ENCODE measurements at places on chromosomes 3 and 15.

DNA sequence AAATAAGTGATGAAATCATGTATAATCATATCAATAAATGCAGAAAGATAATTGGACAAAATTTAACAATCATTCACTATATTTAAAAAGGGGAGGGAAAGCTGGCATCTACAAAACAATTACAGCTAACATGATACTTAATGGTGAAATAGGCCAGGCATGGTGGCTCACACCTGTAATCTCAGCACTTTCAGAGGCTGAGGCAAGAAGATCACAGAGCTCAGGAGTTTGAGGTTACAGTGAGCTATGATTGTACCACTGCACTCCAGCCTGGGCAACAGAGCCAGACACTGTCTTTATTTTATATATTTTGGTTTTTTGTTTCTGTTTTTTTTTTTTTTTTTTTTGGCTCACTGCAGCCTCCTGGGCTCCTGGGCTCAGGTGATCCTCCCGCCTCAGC lies 12.1 kb downstream of the EDC3 start:
- no peak for DNase-seq

DNA sequence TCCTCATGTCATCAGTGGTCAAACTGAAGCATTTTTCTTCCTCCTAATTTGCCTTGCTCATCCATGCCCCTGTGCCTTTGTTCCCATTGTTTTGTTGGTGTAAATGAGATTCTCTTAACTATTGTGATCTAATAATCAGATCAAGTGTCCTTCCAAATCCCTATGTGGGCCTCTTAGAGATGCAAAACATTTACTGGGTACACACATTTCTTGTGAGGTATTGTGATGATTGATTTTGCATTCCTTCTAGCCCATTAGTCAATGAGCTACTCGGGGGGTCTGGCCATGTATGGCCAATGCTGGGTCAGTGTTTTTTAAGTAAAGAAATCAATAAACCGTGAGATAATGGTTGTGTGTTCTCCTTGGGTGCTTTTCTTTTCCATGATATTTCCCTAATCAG lies 580.4 kb downstream of the VGLL3 start:
- no peak for DNase-seq

DNA sequence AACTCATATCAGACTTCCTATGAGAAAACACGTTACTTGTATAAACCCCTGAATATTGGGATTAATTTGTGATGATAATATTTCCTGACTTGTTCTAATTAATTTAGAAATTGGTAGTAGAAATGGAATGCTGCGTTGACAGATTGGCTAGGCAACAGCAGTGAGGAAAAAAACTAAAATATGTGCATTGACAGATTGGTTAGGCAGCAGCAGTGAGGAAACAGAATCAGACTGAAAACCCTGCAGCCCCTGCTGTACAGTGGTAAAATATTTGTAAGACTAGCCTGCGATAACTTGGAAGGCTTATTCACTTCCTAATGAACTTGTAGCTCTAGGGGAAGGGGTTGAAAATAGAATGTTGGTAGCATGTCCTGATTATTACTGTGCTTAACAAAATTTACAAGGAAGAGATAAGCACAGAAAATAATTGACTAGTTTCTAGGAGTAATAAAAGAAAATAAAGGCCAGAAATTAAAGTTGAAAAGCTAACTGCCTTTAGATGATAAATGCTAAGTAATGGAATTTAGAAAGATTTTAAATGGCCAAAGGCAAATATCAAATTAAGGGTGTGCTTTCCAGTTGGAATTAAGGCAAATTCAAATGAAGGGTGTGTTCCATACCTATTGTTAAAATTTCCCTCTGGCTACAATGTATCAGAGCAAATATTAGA lies 29.9 kb upstream of the IL16 start:
- DNase-seq = no peak

DNA sequence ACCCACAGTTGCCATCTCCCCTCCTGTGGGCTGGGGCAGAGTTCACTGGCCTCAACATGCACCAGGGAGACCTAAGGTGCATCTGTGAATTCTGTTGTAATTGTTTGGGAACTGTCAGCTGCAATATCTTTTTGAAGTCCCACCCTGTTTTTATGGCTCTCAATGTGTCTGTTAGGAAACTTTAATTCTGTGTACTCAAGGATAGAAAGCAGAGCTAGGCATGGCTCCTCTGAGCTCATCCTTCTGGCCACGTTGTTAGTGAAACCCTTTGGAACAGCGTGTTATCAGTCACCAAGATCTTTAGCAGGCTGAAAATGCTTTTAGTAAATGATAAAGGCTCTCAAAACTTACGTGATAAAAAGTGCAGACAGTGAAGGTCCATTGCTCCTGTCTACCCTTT lies 33.6 kb upstream of the MTMR10 start:
- peak; percentile 27 for DNase-seq

DNA sequence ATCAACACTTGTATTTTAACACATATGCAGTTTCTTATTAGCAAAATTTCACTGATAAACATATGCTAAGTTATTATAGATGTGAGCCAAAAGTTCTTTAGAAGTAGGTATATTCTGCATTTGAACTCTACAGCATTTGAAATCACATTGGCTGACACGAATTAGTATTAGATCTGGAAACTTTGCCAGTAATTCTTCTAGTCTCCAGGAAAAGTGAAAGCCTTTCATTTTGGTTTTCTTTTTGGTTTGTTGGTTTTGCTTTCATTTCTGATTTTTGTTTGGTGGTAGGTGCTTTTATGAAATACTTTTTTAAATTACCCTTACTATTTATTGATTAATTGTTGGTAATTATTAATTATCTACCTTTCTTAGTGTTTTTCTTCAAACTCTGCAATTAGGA lies 72.9 kb downstream of the RBMS3 start:
- DNase-seq = no peak

GRCh38 chr15:68432441-68433064 lies 590 bp upstream of the ITGA11 start:
- no peak for DNase-seq

DNA sequence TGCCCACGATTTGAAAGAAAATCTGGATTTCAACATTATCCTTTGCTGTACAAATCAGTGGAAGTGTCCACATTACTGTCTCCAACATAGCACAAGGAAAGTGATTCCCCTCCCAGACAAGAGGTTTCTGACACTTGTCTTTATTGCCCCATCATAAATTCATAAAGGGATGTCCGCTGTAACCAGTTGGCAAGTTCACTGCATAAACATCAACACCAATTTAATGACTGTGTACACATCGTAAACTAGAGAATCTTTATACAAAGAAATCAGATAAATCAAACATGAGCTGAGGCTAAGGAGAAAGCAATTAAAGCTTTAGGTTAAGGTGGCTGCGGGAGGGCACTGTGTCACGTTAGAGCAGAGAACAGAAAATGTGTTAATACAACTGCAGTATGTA lies 129.8 kb downstream of the MEIS2 start:
- DNase-seq = no peak

GRCh38 chr3:88188436-88188835 lies 38.7 kb downstream of the C3orf38 start:
- DNase-seq = peak; percentile 20

DNA sequence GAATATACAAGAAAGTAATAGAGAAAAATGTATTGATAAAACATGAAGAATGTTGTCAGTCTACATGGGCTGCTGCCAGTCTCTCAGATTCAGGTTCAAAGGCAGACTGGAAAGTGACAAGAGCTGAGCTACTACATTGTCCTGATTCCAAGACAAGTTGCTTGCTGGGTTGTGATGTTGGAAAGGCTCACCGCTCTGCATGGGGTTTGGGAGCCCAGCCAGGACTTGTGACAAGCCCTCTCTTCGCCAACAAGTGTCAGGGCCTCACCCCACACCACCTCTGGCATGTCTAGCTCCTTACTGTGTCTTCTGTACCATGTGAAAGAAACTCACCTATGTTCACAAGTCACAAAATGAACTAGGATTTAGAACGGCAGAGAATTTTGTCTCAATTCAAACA lies 43.0 kb upstream of the SH3GL3 start:
- no peak for DNase-seq

- DNase-seq = no peak
Observed at GRCh38 chr15:42138968-42139386, 17.5 kb downstream of the PLA2G4F start.

DNA sequence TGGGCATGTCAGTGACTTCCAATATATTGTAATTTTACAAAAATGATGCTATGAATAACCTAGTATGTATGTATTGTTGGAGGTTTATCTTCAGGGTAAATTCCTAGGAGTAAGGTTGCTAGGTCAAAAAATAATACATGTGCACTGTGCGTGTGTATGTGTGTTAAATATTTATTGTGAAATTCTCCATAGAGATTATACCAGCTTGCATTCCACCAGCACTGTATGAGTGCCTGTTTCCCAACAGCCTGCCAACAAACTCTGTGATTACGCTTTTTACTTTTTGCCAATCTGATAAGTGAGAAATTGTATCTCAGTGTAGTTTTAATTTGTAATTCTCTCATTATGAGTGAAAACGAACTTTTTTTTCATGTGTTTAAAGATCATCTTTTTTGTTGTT lies 12.6 kb upstream of the IGF2BP2 start:
- peak; percentile 69 for DNase-seq

All from fibroblast of pulmonary artery (primary cell).